ENCODE measurements at places on chromosomes 13 and 19. TPM values are rescaled to one million over a fixed set of nuclear protein-coding genes. Genes with fewer than 3 reads are reported as not detected.

C19orf33 gene
- polyA plus RNA-seq, result 0.69 TPM

CGB8 gene
- not detected for polyA plus RNA-seq

TNFSF9 gene
- 4.3 TPM for polyA plus RNA-seq

FARP1 gene
- polyA plus RNA-seq, result 0.12 TPM

CELF5 gene
- not detected for polyA plus RNA-seq

DNA sequence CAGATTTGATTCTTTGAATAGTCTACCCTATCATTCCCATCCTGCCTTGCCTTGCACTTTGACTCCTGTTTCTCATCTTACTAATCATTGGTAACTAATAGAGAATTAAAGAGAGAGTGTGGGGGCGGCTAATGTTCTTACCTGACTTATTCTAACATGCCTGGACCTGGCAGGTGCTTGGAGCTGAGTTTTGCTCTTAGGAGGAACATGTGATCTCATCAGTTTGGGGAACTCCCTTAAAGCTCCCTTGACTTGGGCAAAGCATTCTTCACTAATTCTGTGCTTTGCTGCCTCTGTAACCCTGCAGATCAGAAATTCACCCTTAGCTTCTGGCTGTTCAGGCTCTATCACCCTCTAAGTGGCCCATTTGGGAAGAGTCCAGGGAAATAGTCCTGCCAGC lies 861.1 kb downstream of the GPC5 start:
- H3K27me3 ChIP-seq, result no peaks in the 10 kb centered on the region
- no peak overlapping the region for H3K27ac ChIP-seq
- no peaks in the 10 kb centered on the region for H3K36me3 ChIP-seq
- no peaks in the 10 kb centered on the region for H3K4me1 ChIP-seq
- no peak for DNase-seq

GRCh38 chr19:14475251-14476073 lies at the start of gene PTGER1:
Gene PTGER1, minus strand, starts transcription at chr19:14475354. Its CDS starts 1,034 bp downstream, at chr19:14474320.
- no peak within 1 kb of the TSS for H3K4me3 ChIP-seq
- H3K27me3 ChIP-seq, result peaks cover 43% of the 10 kb centered on the region
- DNase-seq, result peak; percentile 52
- H3K4me1 ChIP-seq, result peaks cover 68% of the 10 kb centered on the region

DNA sequence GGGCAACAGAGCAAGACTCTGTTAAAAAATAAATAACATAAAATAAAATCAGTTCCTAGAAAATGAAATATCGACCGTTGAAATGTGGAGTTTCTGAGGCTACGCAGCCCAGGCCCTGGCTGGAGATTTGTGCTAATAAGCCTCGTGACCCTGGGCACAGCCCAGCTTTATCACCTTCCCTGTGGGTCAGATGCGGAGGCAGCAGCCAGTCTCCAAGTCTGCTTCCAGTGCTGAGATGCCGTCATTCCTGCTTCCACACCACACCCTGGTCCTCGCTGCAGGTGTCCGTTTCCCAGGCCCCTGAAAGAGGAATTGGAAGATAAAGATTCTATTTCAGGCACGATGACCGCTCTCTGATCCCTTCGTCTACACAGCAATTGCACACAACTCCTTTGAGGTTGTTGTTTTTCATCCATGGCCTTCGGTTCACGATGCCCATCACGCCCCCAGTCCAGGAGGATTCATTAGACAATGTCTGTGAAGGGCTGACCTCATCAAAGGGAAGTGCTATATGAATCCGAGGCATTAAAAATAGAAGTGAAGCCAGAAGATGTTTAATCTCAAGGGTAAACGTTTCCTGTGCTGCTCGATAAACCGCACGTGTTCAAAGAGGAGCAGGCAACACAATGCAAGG lies 48.3 kb upstream of the ATP11A start:
- H3K36me3 ChIP-seq, result no peaks in the 10 kb centered on the region
- H3K4me3 ChIP-seq, result no peak overlapping the region

DNA sequence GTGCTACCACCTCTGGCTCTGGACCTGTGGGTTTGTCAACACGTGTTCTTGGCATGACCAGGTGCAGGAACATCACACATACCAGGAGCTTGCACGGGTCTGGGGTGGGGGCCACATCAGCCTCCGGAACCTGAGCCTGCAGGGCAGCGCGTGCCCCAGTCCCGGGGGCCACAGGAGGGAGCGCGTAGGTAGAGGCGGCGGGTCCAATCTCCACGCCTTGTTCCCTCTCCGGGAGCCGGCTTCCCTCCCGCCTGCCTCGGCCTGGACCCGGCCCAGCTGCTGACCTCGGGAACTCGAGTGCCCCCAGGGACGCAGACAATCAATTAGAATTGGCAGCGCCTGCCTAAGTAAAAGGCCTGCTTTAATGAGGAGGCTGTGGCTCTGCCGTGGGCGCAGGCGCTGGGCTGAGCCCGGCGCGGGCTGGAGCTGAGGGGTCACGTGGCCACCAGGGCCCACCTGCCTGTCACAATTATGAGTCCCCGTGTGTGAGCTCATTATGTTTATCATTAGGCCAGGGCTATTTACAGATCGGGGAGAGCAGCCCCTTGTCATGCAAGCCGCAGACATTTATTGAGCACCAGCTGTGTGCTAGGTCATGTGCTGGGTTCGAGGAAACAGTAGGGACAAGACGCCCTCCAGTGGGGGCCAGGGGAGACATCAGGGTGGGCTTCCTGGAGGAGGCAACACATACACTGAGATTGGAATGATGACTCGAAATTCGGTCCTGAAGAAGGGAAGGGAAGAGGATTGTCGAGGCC lies 32.2 kb upstream of the TNFAIP8L1 start:
- no peak overlapping the region for H3K4me3 ChIP-seq
- no peaks in the 10 kb centered on the region for H3K36me3 ChIP-seq
- no peak overlapping the region for H3K27ac ChIP-seq

- peaks cover 9% of the 10 kb centered on the region for H3K36me3 ChIP-seq
- H3K4me3 ChIP-seq, result no peak overlapping the region
- DNase-seq, result no peak
- H3K27me3 ChIP-seq, result no peaks in the 10 kb centered on the region
These were observed 4.6 kb downstream of the PIK3R2 start for GRCh38 chr19:18157465-18158063.

GRCh38 chr19:12913011-12913561 lies 6.0 kb downstream of the SYCE2 start:
- peaks cover 27% of the 10 kb centered on the region for H3K4me1 ChIP-seq
- no peaks in the 10 kb centered on the region for H3K36me3 ChIP-seq
- H3K27me3 ChIP-seq, result no peaks in the 10 kb centered on the region
- DNase-seq, result no peak

DNA sequence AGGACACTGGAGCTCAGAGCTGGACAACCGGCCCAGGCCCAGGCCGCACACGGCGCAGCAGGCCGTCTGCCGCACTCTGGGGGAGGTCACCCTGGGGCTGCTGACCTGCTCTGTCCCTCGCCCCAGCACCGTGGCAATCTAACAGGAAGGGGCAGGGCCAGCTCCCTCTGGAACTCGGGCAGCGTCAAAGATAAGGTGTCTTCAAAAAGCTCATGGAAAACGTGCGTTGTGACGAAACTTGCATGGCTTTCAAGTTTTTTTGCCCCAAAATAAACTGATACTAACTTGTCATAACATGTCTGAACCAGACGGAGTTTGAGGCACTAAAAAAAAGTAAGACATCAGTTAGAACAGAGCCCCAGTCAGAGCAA lies 12.2 kb upstream of the ATP8B3 start:
- no peak overlapping the region for H3K4me3 ChIP-seq
- H3K27me3 ChIP-seq, result no peaks in the 10 kb centered on the region
- H3K36me3 ChIP-seq, result peaks cover 88% of the 10 kb centered on the region
- H3K4me1 ChIP-seq, result no peaks in the 10 kb centered on the region
- no peak for DNase-seq

DNA sequence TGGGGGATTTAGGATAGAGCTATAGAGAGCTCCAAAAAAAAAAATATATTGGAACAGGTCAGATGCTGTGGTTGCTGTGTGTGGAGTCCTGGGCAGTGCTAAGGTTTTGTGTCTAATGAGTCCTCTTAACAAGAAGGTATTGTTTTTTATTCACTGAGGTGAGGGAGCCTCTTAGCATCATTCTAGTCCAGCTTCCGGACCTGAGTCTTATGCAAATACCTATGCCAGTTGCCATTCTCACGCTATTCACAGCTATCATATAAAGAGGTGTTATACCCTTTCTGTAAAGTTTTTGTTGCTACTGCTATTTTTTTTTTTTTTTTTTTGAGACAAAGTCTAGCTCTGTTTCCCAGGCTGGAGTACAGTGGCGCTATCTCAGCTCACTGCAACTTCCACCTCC lies 1.4 kb downstream of the NLRP2 start:
- H3K27ac ChIP-seq, result no peak overlapping the region
- no peaks in the 10 kb centered on the region for H3K4me1 ChIP-seq
- H3K4me3 ChIP-seq, result no peak overlapping the region
- no peaks in the 10 kb centered on the region for H3K27me3 ChIP-seq
- H3K36me3 ChIP-seq, result no peaks in the 10 kb centered on the region

- H3K4me3 ChIP-seq, result peak overlapping the region; percentile 50
- H3K36me3 ChIP-seq, result peaks cover 10% of the 10 kb centered on the region
- H3K27me3 ChIP-seq, result peaks cover 43% of the 10 kb centered on the region
- no peak overlapping the region for H3K27ac ChIP-seq
- H3K4me1 ChIP-seq, result peaks cover 43% of the 10 kb centered on the region
These were observed 927 bp upstream of the TSHZ3 start for GRCh38 chr19:31350033-31350692.

DNA sequence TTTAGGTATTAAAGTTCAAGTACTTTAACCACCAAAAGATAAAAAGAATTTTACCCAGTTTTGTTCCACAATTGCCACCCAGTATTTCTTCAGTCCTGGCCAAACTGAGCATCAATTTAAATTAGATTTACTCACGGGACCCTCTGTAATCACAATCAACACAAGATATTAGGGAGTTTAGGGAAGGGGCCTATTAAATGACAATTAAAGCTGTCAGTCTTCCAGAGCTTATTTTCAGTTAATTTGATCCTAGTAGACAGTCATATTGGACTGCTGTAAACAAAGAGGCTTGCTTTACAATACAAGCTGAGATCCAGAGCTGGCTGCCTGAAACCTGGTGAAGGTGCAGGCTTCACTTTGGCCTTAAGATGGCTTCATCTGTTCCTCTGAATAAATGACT lies 321.2 kb upstream of the NBEA start:
- no peaks in the 10 kb centered on the region for H3K36me3 ChIP-seq
- H3K4me1 ChIP-seq, result no peaks in the 10 kb centered on the region
- no peaks in the 10 kb centered on the region for H3K27me3 ChIP-seq
- no peak for DNase-seq
- no peak overlapping the region for H3K4me3 ChIP-seq

DNA sequence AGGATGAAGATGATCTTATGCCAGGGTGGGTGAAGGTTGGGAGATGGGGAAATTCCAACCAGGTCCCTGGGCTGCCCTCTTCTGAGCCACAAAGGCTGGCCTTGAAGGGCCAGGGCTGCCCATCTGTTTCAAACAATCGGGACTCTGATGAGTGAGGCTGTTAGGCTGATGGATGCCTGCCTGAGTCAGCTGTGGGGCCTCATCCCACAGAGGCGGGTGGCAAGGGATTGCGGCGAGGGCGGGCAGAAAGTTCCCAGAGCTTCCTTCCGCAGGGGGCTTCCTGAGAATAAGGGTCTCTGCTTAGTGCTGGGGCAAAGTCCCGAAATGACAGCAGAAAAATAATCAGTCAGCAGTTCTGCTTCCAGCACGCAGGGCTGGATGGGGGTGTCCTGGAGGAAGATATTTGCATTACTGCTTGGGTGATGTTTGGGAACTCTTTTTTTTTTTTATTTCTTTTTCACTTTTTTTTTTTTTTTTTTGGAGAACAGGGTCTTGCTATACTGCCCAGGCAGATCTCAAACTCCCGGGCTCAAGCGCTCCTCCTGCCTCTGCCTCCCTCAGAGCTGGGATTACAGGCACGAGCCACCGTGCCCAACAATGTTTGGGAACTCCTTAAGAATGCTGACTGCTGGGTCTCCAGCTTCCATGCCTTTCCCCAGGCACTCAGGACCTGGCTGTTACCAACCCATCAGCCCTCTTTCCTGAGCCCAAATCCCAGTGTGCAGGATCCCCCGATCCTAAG lies 14.1 kb downstream of the SH3GL1 start:
- H3K36me3 ChIP-seq, result peaks cover 48% of the 10 kb centered on the region
- no peak for DNase-seq
- H3K27me3 ChIP-seq, result no peaks in the 10 kb centered on the region
- H3K27ac ChIP-seq, result no peak overlapping the region
- H3K4me3 ChIP-seq, result no peak overlapping the region
- peaks cover 19% of the 10 kb centered on the region for H3K4me1 ChIP-seq

DNA sequence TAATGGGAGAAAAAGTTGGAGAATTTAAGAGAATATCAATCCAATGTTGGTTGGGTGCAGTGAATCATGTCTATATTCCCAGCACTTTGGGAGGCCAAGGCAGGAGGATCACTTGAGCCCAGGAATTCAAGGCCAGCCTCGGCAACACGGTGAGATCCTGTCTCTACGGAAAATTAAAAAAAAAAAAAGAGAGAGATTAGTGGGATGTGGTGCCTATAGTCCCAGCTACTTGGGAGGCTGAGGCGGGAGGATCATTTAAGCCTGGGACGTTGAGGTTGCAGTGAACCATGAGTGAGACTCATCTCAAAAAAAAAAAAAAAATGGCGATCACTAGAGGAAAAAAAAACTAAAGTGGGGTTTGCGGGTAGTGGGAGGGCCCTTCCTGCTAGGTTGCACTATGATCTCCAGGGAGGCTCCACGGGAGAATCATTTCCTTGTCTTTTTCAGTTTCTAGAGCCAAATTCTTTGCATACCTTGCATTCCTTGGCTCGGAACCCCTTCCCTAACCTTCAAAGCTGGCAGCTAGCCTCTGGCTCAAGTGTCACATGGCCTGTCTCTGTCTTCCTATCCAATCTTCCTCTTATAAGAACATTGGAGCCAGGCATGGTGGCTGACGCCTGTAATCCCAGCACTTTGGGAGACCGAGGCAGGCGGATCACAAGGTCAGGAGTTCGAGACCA lies 5.8 kb upstream of the ERCC2 start:
- H3K4me3 ChIP-seq, result no peak overlapping the region
- no peak for DNase-seq
- H3K27me3 ChIP-seq, result no peaks in the 10 kb centered on the region

- H3K27ac ChIP-seq, result no peak overlapping the region
- no peak overlapping the region for H3K4me3 ChIP-seq
- H3K27me3 ChIP-seq, result peaks cover 54% of the 10 kb centered on the region
- H3K4me1 ChIP-seq, result no peaks in the 10 kb centered on the region
These were observed 462.9 kb downstream of the ITGBL1 start for GRCh38 chr13:101915331-101915730.

- no peak for DNase-seq
- H3K4me3 ChIP-seq, result peak overlapping the region; percentile 60
- peak overlapping the region; percentile 97 for H3K27ac ChIP-seq
- peaks cover 16% of the 10 kb centered on the region for H3K4me1 ChIP-seq
- peaks cover 24% of the 10 kb centered on the region for H3K36me3 ChIP-seq
These were observed 471 bp upstream of the ERVK3-1 start for GRCh38 chr19:58304748-58305064.

DNA sequence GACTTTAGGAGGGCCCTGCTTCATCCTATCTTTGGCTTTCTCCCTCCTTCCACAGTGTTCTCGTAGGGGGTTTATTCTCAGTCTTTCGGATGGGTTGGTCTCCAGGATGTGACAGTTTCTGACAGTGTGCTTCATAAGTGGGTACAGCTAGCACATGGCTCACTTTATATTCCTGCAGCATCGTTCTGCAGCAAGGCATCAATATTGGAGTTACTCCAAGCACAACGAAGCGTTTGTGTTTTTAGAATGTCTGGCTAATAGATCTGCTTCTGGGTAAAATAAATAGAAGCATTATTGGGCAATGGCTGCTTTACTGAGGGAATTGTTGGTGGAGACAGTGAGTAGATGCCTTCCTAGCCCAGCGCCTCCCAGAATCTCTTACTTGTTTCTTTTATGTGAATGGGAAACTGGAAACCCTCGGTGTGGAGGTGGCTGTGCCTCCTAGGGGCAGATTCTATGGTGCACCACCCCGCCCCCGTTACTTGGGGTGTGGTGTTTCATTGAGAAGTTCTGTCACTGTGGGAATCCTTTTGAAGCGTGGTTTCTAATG lies 2.0 kb downstream of the FARP1 start:
- no peak overlapping the region for H3K27ac ChIP-seq
- DNase-seq, result no peak
- no peak overlapping the region for H3K4me3 ChIP-seq

All from CD14-positive monocyte (primary cell).